T-cell (primary cell): ENCODE measurements at places on chromosomes 11 and 22.

DNA sequence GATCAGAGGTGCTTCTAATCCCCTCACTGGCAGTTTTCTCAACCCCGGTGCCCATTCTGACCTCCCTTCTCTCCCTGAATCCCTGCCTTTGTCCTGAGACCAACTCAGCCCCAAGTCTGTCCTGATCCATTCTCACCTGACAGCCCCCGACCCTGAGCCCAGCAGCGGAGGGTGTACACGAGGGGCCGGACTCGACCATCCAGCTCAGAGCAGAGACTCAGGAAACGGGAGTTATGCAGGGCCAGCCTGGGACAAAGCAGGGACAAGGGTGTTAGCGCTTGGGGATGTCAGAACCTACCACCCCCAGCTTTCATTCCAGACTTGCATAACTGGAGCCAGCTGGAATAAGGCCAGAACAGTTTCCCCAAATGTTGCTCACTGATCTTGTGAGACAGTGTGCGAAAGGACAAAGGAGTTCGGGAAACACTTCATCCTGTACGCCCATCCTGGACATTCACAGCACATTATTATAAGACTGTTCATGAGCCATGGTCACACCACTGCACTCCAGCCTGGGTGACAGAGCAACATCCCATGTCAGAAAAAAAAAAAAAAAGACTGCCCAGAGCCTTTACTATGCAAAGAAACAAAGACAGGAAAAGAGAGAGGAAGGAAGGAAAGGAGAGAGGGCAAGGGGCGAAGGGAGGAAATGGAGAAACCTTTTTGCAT lies 3.5 kb upstream of the EEF1G start:
- no peak for DNase-seq

DNA sequence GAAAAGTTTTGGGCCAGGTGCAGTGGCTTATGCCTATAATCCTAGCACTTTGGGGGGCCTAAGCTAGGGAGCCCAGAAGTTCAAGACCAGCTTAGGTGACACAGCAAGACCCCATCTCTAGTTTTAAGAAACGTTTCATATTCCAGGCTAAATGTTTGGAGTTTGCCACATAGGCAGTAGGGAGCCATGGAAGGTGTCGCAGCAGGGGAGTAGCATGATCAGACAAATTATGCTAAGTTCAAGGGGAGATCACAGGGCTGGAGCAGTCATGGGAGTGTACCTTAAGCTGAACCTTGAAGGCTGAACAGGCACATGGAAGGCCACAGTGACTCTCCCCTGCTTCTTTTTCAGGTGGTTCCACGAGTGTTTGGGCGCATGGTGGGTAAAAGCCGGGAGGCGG lies 5.9 kb upstream of the NHERF4 start:
- no peak for DNase-seq

- DNase-seq = peak; percentile 31
These were observed 2.4 kb downstream of the GAS2L1 start for GRCh38 chr22:29308791-29309262.

DNA sequence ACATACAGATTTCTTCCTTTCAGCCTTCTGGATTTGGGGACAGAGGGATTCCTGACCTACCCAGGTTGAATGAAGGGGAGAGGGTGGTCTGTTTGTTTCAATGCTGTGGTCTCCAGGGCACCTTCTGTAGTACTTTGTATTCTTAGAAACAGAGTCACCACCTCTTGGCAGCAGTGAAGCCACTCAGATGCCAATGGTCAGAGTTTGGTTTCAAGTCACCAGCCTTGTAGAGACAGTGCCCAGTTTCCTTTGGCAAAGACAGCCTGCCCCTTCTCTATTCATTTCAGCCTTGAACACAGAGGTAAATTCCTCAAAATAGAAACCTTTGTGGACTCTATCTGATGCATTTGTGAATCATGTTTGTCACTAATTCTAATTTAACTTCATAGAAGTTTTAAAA lies 111.7 kb upstream of the RASSF10 start:
- DNase-seq = no peak

GRCh38 chr11:127656116-127656836 lies 655.7 kb upstream of the KIRREL3 start:
- DNase-seq = no peak

- no peak for DNase-seq
These were observed 519 bp downstream of the ARRB1 start for GRCh38 chr11:75350743-75351540.

- DNase-seq = no peak
These were observed 441.8 kb downstream of the TBC1D22A start for GRCh38 chr22:47204002-47204979.

DNA sequence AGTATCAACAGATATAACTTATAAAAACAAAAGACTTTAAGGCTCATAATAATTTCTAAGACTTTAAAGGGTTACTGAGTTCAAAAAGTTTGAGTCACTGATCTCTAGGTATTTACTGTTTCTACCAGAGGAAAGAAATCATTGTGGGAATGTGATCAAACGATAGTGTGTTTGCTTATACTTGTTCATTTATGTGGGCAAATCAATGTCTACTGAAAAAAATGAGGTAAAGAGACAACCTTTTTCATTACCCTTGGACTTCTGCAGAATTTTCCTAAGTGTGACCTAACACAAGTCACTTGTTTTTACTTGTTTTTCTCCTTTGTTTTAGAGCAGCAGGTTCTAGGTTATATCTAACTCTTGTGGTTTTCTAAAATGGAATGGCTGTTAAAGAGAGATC lies 65.4 kb downstream of the PRR5L start:
- no peak for DNase-seq

- no peak for DNase-seq
These were observed 6.2 kb downstream of the NAA40 start for GRCh38 chr11:63944987-63945386.

DNA sequence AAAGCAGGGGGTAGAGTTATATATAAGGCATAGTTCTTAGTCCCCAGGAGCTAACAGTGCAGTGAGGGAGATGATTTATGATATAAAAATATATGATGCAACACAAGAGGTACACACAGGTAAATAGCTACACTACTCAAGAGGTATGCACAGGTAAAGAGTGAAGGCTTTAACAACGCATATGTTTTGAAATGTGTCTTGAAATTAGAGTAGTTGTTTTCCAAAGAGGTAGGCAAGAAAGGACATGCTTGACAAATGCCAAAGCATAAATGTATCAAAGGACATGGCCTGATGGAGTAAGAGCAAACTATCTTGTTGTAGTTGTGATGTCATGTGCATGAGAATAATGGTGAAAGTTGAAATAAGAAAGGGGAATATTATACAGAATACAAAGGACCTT lies 104.3 kb upstream of the C11orf87 start:
- DNase-seq = no peak

DNA sequence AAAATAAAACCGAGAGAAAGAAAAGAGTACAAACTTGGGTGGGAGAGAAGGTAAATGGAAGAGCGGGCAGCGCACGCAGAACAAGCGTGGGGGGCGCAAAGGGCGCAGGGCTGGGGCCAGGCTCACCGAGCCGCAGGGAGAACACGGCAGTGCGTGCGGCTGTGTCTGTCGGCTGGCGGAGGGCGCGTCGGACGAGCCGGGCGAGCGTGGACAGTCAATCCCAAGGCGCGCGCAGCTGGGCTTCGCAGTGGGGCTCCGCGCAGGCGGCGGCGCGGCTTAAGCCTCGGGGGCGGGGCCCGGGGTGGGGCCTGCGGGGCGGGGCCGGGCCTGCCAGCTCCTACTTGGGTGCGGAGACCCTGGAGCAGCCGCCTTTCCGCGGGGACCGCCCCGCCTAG lies at the start of gene UCP2:
UCP2 (minus strand) TSS at position 249 of the 395 bp plus-strand sequence. CDS start 4,465 bp downstream, outside the sequence.
- DNase-seq = peak; percentile 90

DNA sequence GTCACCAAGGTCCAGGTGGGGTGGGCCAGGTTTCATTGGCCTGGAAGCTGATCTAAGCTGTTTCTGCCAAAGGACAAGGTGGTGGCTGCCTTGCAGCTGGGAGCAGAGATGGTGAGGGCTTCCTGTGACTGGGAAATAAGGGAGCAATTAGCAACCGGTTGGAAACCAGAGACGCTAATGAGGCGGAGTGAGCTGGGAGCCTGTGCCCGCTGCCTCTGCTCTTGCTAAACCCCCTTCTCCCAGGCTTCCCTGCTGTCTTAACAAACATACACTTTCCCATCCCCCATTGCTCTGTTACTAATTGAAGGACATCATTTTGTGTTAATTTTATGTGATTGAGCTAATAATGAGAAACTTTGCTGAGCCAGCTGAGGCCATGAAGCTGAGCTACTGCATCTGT lies 121.8 kb downstream of the INSC start:
- DNase-seq = no peak

- DNase-seq = no peak
These were observed 35.8 kb downstream of the NRXN2 start for GRCh38 chr11:64687204-64687603.

GRCh38 chr11:11710556-11710955 lies 88.8 kb upstream of the GALNT18 start:
- DNase-seq = no peak

- DNase-seq = no peak
These were observed 3.6 kb downstream of the CCDC85B start for GRCh38 chr11:65894034-65894591.

GRCh38 chr11:73228268-73229134 lies 10.4 kb downstream of the P2RY2 start:
- no peak for DNase-seq

DNA sequence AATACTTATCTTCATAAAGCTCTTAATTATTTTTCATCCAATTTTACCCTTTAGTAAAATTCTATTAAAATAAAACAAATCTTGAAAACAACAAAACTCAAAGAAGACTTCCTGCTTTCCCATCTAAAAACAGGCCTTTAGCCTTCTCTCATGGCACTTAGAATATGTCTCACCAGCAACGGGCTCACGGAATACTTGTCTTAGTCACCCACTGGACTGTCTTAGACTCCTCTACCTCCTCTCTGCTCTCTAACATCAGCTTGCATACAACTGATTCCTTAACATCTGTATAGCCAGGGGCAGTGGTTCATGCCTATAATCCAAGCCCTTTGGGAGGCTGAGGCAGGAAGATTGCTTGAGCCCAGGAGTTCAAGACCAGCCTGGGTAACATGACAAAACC lies 13.7 kb downstream of the HPS5 start:
- DNase-seq = no peak

DNA sequence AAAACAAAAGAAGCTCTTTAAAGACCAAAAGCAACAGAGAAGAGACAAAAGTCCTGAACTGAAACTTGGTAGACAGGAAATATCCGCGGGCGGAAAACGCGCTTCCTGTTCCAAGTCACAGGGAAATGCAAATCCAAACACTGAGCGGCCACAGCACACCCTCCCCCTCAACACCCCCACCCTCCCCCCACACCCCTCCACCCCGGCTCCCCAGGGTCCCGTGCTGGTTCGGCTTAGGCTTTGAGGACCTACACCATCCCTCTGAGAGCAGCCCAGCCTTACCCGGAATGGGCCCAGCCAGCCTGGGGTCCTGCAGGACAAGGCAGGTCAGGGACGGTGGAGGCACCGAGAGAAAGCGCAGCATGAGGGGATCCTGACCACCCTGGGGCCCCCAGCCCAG lies 160.4 kb downstream of the BRD1 start:
- no peak for DNase-seq

DNA sequence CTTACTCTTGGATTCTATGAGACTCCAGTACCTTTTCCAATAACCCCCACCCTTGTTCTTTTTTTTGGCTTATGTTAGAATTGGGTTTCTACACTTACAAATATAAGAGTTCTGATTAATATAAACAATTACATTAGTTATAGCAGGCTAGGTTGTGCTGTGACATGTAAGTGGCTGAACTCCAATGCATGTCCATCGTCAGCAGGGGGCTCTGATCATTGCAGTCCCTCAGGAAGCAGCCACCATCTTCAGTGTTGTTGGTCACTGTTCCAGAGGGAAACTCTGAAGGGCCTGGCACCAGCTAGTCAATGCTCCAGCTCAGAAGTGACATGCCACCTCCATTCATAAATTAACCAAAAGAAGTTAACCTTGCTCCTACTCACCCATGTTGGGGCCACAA lies 5.6 kb downstream of the LIPT2 start:
- no peak for DNase-seq

- no peak for DNase-seq
These were observed 54.0 kb downstream of the PLEKHA7 start for GRCh38 chr11:16960250-16960649.

DNA sequence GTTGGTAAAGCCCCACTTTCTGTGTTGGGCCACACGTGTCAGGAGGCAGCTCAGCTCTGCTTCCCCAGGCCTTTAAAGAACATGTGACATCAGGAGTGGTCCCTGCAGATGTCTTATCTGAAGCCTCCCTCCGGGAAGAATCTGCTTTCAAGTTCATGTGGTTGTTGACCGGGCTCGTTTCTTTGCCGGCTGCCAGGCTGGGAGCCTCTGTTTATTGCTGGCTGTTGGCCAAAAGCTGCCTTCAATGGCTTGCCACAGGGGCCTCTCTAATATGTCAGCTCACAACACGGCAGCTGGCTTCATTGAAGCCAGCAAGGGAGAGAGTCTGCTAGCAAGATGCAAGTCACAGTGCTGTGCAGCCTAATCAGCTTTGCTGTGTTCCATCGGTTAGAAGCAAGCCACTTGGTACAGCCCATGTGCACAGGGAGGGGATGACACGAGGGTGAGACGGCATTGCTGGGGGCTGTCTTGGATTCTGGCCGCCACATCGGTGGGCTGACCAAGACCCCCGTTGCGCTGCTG lies 14.6 kb downstream of the MRGPRF start:
- no peak for DNase-seq

DNA sequence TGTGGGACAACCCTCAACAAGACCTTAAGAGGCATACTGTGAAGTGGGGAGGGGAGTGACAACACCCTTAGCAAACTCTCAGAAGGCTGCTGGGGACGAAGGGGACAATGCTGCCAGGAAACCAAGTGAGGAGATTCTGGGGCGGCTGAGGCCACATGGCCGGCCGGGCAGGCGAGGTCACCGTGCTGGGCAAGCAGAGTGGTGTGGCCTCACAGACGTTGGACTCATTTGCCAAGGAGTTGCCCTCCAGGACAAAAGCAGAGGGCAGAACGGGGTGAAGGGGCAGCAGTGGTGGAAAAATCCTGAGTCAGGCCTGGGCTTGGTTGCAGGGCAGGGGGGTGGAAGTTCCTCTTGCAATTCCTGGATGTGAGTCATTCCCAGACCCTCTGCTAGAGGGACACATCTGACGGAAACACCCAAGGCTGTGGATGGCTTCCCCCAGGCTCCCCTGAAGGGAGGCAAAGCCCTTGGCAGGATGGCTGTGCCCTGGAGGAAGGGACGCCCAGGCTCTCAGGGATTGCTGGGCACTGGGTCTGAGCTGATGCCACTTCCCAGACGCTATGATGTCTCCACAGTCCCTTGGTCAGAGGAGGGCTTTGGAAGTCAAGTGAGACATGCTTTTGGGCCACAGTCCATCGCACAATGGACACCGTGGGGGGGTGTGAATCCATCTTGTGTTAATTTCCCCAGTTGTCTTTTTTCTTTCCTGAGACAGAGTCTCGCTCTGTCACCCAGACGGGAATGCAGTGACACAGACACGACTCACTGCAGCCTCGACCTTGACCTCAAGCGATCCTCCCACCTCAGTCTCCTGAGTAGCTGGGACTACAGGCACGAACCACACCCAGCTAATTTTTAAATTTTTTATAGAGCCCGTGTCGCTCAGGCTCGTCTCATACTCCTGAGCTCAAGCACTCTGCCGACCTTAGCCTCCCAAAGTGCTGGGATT lies 16.2 kb upstream of the SHANK3 start:
- DNase-seq = no peak

DNA sequence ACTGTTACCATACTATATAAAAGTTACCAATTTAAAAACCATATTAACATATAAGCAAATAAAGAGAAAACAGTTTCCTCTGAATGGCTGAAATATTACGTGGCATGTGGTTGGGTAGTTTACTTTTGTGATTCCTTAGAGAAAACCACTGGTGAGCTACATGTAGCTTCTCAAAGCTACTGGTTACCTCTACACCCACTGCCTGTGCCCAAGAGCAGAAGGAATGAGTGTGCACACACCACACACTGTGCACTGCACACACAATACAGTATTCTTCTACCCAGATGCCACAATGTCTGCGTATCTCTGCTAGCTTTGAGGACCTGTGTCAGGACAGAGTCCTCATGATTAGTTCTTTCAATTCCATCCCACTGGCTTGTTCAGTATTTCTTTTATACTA lies 25.5 kb upstream of the YPEL1 start:
- no peak for DNase-seq
